BE2C (cell line): ENCODE measurements at places on chromosomes 3 and 15.

DNA sequence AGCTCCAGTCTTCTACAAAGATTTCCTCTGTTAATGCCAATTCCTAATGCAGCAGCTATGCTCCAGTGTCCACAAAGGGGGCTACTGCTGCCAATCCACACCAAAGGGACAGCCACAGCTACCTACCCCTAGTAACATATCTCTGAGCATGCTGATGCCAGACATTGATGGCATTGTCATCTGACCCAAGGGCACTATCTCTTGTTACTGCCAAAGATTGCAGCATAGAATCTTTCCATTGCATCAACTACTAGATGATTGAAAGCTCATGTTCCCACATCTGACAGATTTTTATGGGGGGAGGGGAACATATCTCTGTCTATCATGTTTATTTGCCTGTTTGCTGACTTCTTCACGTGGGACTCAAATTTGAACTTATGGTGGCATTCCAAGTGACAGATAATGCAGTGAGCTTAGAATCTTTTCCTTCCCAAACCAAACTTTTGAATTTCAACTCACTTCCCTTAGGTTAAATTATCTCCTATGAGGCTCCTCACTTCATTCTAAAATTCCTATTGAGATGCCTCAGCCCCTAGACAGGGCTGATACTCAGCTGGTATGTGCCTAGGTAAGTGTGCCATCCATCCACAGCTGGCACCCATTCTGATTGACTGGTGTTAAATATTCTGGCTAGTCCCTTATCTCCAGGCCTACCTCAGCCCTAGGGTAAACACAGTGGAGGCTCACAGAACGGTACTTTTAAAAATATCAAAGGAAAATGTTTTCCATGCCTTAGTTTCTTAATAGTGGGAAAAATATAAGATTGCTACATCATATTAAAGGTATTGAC lies 100.3 kb downstream of the STRIT1 start:
- no peak for DNase-seq

DNA sequence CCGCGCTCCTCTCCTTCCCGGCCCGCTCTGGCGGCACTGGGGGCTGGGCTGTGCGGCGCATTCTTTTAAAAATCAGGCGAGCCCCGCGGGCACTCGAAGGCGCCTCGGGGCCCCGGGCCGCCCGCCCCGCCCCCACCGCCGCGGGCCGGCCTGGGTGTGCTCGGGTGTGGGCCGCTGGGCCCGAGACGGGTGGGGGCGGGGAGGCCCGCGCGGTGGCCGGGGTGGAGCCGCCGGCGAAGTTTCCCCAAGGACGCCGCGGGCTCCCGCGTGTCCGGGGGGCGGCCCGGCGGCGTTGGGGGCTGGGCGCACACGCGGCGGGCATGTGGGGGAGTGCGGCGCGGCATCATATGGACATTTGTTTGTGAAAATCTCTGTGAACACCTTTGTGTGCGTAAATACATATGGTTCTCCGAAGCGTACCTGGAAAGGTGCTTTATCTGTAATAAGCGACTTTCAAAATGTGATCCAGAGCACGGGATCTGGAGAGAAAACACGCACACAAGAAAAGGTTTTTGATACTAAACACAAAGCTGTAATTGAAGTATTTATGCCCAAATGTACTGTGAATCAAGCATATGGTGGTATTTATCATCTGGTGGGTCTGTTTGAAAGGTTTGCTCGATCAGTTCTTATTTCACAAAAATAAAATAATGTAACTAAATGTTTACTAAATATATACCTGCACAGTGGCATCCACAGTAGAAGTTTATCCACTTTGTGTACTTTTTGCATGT lies 612 bp upstream of the TBL1XR1 start:
- peak; percentile 77 for DNase-seq

- DNase-seq, result no peak
Observed at GRCh38 chr3:138359919-138360868, 11.8 kb downstream of the MRAS start.

DNA sequence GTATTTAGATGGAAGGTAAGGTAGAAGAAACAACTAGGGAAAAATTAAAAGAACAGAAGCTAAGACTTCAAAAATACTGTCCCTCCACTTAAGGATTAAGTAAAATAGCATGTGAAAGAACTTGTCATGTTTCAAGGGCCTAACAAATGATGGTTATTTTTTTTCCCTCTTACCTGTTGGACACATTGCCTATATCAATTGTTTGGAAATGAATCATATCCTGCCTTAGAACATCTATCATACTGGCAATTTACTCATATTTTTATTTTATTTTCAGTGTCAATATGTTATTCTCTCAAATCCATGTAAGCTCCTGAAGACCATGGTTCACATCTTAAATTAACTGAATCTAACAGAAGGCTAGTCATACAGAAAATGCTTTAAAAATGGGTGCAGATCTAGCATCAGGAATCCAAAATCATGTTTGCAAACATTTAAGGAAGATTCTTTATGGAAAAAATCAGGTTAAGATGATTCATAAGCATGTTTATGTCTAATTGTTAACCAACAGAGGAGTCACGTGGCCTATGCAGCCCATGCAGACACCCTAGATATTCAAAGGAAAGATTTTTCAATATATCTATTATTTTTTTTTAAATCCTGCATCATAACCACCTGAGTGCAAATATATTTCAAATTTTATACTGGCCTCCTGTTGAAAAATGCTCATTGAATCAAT lies 135.8 kb upstream of the TRIM42 start:
- no peak for DNase-seq

DNA sequence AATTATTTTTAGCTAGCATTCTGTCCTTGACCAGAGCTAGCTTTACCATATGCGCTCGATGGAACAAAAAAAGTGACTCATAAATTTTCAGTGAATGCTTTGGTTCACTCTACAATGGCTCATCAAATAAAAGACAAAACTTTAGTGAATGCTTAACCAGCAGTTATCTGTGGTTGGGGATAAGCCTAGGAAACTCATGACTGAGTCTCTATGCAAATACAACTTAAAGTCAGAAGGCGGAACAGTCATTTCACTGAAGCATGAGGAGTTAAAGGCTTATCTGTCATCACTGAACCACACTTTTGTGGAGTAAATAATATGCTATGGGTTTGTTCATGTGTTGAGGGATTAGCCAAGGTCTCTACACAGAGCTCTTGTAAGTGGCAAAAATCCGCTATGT lies 308.4 kb downstream of the SQOR start:
- DNase-seq, result no peak

GRCh38 chr15:29130951-29131839 lies 138.4 kb downstream of the NSMCE3 start:
- no peak for DNase-seq

DNA sequence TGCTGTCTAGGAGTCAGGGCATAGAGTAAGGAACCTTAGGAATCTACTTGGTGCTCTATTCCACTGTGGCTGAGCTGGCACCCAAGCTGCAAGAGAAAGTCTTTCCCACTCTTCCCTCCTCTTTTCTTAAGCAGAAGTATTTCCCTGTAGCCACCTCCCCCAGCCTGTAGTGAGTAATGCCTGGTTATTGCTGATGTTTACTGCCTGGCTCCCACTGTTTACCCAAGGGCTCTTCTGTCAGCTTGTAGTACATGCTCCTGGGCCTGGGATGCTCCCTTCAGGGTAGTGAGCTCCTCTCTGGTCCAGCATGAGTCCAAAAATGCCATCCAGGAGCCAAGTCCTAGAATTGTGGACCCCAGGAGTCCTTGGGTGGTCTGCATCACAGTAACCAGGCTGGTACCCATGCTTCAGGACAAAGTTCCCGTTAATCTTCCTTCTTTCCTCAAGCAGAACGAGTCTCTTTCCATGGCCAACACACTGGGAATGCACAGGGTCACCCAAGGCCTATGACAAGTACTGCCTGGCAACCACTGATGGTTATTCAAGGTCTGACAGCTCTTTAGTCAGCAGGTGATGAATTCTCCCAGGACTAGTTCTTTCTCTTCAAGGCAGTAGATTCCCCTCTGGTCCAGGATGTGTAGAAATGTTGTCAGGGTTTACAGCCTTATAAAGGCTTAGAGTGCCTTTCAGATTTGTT lies 17.6 kb downstream of the GALK2 start:
- DNase-seq, result no peak

- no peak for DNase-seq
Observed at GRCh38 chr15:85687329-85687728, 107.4 kb downstream of the KLHL25 start.

DNA sequence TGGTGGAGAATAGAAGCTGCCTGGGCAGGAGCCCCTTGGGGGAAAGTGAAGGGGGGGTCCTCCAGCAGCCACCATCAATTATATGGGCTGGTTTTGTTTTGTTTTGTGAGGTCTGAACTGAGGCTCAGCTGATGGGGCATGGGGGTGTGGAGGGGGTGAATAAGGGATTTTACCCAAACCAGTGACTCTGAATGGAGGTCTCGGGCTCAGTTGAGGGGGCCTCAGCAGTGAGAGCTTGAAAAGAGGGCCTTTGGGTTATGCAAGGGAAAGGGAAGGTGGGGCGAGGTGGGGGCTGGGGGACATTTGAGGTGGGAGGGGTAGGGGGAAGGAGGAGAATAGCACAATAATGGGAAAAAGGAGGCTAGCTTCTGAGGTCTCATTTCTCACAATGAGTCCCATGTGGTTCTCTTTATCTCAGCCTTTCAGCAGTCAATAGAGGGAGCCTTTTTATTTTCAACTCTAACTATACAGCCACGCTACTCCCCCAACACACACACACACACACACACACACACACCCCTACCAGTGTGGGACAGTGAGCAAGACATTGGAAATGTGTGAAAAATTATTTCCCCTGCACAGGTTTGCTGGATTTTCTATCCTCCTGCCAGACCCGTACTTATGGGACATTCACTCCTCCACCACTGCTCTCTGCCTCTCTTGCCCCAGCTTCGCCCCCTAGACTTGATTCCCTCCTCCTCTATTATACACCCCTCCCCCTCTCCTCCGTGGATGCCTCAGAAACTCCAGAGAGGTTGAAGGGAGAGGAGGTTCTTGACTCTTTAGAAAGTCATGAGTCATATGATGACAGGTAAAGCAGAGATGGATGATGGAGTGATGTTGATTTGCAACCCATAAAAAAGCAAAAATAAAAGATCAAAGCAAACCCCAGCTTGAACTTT lies 96.0 kb downstream of the GTPBP8 start:
- no peak for DNase-seq

- peak; percentile 21 for DNase-seq
Observed at GRCh38 chr3:36944641-36945270, at the start of gene TRANK1. TSS of gene TRANK1 (minus strand) at chr3:36945054. CDS start at chr3:36944809, 245 bp downstream.

DNA sequence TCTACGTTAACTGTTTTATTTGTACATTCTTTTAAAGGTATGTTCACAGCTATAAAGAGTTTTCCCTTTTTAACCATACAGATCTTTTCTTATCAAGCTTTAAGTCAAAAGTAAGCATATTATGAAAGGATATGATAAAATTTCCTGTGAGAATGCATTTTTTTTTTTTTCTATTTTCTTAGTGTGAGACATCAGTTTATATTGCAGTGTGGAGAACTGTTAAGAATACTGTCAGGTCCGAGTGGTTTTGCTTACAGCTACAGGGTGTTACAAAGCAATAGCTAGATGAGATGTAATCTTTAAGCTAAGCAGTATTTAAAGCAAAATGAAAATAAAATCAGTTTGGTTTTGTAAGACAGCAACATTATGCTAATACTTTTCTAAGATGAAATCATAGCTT lies 133.2 kb downstream of the SLC25A26 start:
- DNase-seq, result no peak

DNA sequence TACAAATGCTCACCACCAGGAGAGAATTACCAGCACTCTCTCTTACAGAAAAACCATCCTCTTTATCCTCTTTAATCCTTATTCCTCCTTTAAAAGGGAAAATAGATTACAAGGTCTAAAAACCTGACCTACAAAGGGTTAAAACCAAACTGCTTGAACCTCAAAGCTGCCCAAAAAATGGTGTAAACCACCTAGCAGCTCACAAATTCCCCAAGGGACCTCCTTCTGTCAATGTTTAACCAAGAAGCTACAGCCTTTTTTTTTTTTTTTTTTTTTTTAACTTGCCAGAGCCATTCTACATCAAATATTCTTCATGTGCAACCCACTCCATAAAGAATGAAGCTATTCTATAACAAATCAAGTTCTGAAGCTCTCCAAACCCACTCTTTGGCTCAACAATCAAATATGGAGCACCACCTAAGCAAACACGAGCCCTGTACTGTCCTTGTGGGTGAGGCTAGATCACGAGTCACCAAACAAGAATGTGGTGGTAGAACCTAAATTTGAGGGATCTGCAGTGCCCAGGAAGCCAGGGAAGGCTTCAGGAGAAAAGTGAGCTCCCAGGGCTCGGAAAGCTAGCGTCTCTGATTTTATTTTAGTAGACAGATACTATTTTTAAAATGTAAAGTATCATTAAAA lies 20.1 kb downstream of the OSBPL10 start:
- no peak for DNase-seq

DNA sequence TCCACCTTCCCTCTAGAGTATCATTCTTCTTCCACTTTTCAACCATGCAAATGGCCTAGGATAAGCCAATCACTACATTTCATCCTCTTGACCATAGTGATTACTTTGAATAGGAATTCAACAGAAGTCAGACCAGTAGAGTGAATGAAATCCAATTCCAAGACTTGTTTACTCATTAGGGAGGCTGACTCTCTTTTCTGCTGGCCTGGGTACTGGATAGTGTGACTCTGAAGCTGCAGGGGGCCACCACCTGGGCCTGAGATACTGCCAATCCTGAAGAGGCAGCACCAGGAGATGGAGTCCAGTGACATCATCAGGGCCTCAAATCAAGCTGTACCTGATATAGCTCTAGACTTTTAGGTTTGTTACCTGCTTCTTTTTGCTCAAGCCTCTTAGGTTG lies 7.0 kb upstream of the FSTL1 start:
- no peak for DNase-seq

GRCh38 chr3:72413228-72413627 lies 435.0 kb downstream of the SHQ1 start:
- DNase-seq, result no peak

- peak; percentile 15 for DNase-seq
Observed at GRCh38 chr3:83807511-83807910, 1151.3 kb upstream of the CADM2 start.

GRCh38 chr3:81874738-81875137 lies 113.3 kb upstream of the GBE1 start:
- no peak for DNase-seq
